ENCODE measurements at places on chromosomes 6 and 20.

DNA sequence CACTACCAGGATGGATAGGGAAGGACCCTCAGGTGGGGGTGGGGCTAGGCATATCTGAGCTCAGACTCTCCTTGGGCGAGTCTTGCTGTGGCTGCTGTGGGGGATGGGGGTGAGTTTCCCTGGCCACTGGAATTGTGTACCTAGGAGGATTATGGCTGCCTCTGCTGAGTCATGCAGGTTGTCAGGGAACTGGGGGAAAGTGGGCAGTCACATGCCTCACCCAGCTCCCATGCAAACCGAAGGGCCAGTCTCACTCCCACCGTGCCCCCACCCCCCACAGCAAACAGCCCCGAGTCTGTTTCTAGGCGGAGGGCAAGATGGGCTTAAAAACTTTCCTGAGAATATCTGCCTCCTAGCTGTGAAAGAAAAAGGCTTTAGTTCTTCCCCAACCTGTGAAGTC lies 210.3 kb upstream of the FERMT1 start:
- DNase-seq = no peak

DNA sequence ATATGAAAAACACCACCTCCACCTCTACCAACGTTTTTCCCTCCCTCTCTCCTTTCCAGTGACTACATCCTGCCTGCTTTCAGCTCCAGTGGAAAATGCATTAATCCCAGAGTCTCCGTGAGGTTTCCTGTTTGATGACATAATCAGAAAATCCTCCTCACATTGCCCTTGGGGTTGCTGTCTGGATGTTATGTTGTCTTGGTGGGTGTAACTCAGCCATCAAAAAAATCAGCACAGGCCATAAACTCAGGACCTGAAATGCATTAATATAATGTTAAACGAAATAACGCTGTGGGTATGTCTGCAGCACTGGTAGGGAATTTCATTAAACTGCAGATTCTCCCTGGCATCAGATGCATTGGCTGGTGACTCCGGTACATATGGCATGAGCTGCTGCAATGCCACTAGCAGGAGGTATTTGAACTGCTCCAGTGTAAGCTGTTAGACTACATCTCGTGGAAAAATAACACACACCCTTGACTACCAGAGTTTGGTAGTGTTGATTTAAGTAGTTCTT lies 297.8 kb downstream of the PRL start:
- DNase-seq = no peak

DNA sequence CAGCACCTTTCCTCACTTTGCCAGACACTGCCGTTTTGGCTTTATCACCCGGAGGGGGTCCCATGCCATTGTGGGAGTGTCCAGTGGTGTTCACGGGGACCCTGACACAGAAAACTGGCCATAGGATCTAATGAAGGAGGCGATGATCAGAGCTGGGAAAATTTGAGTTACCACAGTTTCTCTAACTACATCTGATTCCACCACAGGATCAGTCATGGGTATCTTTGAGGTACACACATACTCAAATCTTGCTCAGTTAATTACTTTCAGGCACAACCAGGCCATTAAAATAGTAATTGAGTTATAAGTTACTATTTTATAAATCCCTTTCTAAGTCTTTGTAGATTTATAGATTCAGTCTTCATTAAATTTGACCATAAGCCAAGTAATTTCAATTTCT lies 215.1 kb downstream of the PRL start:
- no peak for DNase-seq

DNA sequence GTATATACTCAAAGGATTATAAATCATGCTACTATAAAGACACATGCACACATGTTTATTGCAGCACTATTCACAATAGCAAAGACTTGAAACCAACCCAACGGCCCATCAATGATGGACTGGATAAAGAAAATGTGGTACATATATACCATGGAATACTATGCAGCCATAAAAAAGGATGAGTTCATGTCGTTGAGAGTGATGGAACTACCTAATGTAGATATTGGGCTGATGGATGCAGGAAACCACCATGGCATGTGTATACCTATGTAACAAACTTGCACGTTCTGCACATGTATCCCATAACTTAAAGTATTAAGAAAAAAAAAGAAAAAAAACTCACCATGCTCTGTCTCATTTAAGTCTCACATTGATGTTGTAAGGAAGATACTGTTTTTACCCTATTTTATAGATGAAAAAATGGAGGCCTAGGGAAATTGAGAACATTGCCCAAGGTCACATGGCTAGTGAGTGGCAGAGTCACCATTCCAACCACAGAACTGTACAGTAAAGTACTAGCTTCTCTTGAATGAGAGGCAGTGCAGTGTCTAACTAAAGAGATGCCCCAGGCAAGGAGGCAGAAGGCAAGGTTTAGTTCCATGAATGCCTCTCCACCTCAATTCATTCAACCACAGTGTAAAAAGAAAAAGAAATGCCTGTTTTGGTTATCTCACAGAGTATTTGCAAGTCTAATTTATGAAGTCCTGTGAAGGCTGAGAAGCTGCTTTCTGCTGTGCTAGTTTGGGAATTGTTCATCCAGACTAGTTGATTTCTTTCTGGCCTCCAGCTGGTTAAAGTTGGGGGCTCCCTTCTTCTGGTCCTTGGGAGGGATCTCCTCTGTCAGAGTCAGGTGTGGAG lies 68.2 kb downstream of the FIG4 start:
- no peak for DNase-seq

DNA sequence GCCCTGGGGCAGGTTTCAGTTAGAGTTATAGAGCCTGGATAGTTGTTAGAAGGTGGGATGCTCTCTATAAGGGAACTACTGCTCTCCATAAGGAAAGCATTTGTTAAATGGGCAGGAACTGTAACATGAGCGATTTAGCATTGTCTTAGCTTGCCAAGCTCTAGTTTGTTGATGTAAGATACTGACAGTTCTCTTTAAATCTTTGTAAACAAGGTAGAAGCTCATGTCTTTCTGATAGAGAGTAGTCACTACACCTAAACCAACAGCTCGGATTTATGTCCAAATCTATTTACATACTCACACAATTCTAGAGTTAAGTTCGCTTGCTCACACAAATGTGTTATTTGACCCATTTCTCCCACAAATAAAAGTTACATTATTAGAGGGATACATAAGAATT lies 87.3 kb downstream of the PLCB1 start:
- no peak for DNase-seq

DNA sequence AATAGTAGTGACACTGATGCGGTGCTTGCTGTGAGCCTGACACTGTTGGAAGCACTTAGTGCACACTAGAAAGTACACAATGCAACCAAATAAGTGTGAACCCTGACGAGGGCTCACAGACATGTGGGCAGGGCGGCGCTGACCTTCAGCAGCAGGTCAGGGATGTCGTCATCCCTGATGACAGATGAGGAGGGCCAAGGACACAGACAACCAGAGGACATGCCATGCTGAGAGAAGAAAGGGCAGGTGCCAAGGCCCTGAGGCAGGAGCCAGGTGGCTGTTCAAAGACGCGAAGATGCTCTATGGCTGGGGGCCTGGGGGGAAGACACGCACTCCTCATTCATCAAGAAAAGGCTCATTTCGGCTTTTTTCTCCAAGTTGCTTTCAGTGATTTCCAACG lies 176.4 kb upstream of the CST7 start:
- DNase-seq = no peak

- DNase-seq = no peak
These were observed 193.7 kb downstream of the QKI start for GRCh38 chr6:163608204-163608644.

- DNase-seq = no peak
These were observed 74.5 kb upstream of the ADGRF1 start for GRCh38 chr6:47116606-47117005.

DNA sequence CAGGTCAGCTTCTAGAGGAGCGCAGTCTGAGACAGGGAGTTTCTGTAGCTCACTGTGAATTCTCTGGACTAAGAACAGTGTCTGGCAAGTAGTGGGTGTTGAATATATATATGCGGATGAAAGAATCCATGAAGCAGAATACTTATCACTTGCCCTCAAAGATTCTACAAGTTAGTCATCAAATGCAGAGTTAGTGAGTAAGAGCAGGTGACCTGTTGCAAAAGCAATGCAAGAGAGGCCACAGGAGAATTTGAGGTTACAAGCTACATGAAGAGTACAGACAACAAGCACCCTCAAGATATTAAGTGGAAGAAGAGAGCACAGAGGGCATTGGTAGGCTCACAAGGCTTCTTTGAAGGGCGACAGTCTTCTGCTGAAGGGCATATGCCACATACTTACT lies 103.4 kb upstream of the BTBD3 start:
- no peak for DNase-seq

DNA sequence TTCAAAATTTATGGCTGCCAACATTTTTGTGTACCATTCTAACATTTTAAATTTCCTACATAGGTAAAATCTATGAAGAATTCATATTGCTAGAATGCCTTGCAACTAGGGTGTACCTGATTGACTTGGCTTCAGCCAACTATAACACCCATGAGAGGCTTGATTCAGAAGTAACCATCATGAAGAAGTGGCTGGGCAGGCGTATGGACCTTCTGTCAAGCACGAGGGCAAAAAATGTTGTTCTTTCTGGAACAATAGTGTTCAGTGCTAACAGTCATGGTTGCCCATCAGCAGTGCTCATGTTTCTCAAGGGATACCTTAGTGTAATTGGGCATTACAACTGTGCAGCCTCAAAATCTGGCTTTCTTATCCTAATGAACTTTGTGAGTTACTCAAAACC lies 42.9 kb downstream of the ID4 start:
- no peak for DNase-seq

GRCh38 chr6:40722091-40722490 lies 134.9 kb upstream of the LRFN2 start:
- no peak for DNase-seq

DNA sequence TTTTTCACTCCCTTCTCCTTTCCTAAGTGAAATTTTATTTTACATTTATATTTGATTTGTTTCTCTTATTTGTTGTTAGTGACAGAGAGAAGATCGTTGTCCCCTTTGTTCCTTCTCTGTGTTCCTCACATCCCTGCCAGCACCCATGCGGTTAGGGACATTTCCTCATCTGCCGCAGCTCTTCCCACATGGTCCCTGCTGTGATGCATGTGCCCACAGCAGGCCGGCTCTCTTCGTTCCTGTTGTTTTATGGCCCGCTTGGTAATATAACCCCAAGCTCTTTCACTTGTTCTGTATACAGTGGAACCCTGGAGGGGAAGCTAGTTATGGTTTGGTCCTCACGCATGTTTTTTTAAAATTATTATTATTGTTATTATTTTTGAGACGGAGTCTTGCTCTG lies 23.6 kb downstream of the DTD1 start:
- DNase-seq = no peak

DNA sequence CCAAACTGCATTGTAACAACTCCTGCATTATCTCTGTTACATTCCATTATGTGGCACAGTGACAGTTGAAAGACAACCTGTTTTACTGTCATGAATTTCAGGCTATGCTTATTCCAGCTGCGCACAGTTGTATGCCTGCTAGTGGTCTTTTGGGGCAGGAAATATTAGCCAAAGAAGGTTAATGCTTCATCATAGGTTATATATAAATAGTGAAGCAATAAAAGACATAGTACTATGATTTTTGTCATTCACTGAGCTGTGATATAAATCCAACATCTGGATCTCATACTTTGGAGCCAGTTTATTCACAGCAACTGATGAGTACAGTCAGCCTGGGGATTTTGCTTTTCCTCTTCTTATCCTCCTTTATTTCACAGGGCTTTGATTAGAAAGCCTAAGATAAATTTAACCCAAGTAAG lies 55.6 kb downstream of the FILIP1 start:
- DNase-seq = no peak

DNA sequence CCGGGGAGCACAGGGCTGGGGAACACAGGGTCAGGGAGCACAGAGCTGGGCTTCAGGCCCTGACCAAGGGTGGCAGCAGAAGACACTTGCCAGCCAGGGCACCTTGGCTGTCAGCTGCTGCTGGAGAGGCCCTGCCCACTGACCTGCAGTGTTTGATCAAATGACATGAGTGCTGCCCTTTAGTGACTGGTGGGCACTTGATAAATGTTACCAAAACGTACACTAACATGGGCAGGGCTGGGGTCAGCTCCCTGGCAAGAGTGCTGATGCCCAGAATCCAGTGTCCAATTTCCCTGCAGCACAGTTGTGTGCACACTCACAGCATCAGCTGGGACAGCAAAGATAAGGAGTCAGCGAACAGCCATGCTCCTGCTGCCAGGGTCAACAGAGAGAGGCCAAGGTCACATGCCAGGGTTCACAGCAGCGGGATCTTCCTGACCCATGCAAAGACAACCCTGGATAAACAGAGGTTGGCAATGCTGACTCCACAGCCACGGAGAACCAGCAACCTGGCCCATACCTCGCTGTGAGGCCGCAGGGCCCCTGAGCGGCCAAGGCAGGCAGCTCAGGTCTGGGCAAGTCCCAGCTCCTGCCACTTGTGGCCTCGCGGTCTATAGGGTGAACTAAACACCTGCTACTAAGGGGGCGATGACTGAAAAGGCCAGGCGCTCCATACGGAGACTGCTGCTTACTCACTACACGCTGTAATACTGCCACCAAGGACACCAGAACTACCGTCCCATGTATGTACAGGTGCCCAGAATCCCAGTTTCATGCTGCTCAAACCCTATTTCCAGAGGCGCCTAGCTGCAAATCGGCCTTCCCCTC lies 46.3 kb downstream of the NINL start:
- DNase-seq = no peak

DNA sequence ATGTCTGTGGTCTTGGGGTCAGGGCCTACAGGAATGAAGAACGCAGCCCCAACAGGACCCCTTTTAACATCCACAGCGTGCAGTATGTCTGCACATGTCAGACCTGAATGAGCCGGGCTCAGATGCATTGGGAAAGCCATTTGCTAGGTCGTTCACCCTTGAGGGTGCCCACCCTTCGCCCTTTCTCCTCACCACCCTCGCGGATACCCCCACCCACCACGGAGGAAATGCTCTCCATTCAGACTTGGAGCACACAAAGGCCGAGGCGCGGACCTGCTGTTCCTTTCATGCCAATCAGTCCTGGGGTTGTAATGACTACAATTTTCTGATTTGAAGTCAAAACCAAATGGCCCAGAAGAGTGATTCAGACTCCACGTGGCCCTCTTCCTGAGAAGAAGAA lies 62.7 kb downstream of the EDN3 start:
- DNase-seq = no peak

DNA sequence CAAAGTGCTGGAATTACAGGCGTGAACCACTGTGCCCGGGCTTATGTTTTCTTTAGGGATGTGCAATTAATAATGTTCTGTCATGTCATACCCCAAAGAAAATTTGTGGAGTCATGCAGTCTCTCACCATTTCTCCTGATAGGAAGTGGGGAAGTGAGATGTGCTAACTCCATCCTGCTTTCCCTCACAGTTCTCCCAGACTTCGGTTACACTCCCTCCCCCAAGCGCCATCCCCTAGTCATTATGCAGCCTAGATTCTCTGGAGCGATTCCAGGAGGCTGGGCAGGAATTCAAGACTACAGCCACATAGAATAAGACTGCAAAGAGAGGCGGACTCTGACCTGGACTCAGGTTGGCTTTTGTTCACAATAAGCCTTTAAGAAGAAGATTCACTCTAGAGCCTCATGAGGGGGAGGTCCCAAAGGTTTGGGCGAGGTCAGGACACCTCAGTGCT lies 271.4 kb downstream of the ALDH8A1 start:
- no peak for DNase-seq
